ENCODE measurements at places on chromosomes 3 and 15. TPM values are rescaled to one million over a fixed set of nuclear protein-coding genes. Genes with fewer than 3 reads are reported as not detected.

DNA sequence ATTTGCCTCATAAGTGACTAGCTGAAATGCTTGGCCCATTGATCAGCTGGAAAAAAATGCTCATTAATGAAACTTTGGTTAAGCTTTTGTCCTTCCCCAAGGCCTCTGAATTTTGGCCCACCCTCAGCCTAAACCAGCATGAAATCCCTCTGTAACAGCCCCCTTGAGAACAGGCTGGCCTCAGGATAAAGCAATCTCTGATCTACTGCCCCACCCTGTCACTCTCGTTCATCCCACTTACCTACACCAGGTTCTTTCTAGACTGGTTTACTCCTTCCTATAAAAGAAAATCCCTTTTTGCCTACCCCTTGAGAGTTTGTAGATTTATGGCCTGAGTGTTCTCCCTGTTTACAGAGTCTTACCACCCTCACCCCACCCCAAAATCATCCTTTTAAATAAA is 3.4 kb upstream of the AEN start:
- DNase-seq: no peak

GP9 gene
- 1.5 TPM for polyA plus RNA-seq

DNA sequence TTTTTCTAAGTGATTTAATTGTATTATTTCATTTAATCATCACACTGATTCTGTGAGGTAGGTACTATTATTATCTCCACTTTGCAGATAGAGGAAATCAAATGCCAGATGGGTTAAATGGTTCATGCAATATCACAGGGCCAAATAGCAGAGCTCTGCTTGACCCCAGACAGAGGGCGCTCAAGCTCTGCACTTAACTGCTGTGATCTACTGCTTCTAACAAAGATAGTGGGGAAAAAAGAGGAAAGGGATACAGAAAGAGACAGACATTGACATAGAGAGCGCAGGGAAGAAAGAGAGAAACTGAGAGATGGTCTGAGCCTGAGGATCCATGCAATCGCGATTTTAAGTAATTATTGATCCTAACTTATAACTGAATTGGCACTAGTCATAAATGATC is 279.1 kb upstream of the THRB start:
- peak; percentile 57 for DNase-seq

DNA sequence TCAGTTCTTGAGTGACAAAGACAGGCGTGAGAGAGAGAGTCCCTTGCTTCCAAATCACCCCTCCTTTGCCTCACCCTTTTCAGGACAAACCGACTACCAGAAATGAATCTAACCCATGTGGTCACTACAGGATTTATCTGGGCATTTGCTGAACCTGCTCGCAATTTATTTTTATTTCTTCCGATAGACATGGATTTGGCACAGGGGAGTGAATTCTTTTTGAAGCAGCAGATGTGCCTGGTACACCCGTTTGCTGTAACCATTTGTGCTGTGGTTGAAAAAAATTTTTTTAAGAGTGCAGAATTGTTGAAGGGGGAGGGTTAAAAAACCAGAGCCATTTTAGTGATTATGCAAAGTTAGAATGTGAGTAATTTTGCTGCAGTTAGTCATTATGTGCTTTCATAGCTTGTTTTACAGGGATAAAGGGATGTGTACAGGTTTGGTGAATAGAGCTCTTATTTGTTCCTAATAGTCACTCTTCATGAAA is 442.0 kb downstream of the LPP start:
- no peak for DNase-seq

FAM240A gene
- 0.14 TPM for polyA plus RNA-seq

- no peak for DNase-seq
These were observed 229.8 kb downstream of the SNRPN start for GRCh38 chr15:25184356-25185155.

SNTN gene
- not detected for polyA plus RNA-seq

DNA sequence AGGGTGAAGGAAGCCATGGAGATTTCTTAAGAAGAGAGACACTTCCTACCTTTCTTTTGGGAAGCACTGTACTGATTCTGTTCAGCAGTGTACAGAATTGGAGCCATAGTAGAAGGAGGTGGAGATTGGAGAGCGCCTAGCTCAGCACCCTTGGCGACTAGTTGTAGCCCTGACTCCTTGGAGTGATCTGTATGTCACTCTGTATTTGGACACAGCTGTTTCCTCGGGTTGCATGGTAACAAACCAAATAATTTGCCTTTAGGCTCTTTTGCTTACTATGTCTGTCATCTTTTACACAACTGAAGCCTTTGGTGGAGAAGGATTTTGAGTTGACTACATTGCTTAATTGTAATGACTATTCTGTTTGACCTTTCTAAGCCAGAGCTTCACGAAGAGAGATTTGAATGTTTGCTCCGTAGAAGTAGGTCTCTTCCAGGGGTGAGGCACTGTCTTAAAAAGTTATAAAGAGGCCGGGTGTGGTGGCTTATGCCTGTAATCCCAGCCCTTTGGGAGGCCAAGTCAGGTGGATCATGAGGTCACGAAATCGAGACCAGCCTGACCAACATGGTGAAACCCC is 77.1 kb downstream of the AKAP13 start:
- no peak for DNase-seq

MNS1 gene
- polyA plus RNA-seq: 27.6 TPM

GRCh38 chr3:153513236-153513635 is 351.2 kb downstream of the RAP2B start:
- no peak for DNase-seq

KLHL40 gene
- polyA plus RNA-seq: not detected

GRCh38 chr15:101459579-101460300 is 29.8 kb downstream of the PCSK6 start:
- DNase-seq: no peak

NPAP1 gene
- polyA plus RNA-seq: 0.70 TPM

DNA sequence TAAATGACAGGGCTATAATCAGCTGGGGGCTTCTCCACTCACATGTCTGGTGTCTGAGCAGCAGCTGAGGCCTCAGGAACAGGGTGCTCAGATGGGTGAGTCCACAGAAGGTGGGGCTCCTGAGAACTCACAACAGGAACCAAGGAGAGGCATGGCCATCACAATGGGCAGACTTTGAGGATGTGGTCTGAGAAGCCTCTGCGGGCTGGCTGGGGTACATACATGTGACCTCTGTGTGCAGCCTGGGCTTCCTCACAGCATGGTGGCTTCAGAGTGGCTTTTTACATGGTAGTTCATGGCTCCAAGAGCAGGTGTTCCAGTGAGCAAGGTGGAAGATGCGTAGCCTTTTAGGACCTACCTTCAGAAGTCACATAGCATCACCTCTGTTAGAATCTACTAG is 58.8 kb downstream of the TRPC1 start:
- no peak for DNase-seq

GRCh38 chr3:128648940-128649663 is 1.5 kb downstream of the RPN1 start:
- no peak for DNase-seq
